ENCODE measurements at places on chromosomes 13 and 19. TPM values are rescaled to one million over a fixed set of nuclear protein-coding genes. Genes with fewer than 3 reads are reported as not detected.

The ZNF45 gene
- total RNA-seq, result 14.8 TPM

The MAP4K1 gene
- 310 TPM for total RNA-seq

The PVR gene
- 0.37 TPM for total RNA-seq

- DNase-seq, result no peak
Measured at GRCh38 chr19:3480383-3481091, at the start of gene SMIM24. Gene SMIM24 (minus strand): TSS chr19:3480525. CDS start chr19:3480463, 62 bp downstream.

GRCh38 chr13:31896427-31896826, 135.1 kb upstream of the FRY start:
- no peak for DNase-seq

GRCh38 chr13:77387607-77388200, 60.8 kb upstream of the MYCBP2 start:
- DNase-seq, result no peak

- no peak for DNase-seq
Measured at GRCh38 chr13:73998631-73999030, 135.6 kb downstream of the KLF12 start.

GRCh38 chr13:30545320-30545719, 72.4 kb upstream of the USPL1 start:
- no peak for DNase-seq

GRCh38 chr19:1098177-1099051, 3.2 kb upstream of the POLR2E start:
- no peak for DNase-seq

All from CD4-positive, CD25-positive, alpha-beta regulatory T cell (primary cell).